ENCODE measurements at places on chromosomes 7 and 10.

DNA sequence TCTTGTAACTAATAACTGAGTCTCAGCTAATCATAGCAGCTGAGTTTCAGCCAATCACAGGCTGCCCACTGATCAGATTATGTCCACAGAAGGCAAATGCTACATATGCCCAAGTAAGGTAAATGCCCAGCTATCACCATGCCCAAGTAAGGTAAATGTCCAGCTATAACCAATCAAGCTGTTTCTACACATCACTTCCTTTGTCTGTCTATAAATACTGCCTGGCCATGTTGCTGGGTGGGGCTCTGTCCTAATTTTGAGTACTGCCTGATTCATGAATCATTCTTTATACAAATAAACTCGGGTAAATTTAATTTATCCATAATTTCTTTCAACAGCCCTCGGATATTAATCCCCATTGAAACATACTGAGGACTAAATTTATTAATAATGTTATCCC lies 312.4 kb downstream of the CACNA2D1 start:
- no peak for DNase-seq

GRCh38 chr10:37762287-37762686 lies 95.1 kb downstream of the ZNF248 start:
- DNase-seq: no peak

DNA sequence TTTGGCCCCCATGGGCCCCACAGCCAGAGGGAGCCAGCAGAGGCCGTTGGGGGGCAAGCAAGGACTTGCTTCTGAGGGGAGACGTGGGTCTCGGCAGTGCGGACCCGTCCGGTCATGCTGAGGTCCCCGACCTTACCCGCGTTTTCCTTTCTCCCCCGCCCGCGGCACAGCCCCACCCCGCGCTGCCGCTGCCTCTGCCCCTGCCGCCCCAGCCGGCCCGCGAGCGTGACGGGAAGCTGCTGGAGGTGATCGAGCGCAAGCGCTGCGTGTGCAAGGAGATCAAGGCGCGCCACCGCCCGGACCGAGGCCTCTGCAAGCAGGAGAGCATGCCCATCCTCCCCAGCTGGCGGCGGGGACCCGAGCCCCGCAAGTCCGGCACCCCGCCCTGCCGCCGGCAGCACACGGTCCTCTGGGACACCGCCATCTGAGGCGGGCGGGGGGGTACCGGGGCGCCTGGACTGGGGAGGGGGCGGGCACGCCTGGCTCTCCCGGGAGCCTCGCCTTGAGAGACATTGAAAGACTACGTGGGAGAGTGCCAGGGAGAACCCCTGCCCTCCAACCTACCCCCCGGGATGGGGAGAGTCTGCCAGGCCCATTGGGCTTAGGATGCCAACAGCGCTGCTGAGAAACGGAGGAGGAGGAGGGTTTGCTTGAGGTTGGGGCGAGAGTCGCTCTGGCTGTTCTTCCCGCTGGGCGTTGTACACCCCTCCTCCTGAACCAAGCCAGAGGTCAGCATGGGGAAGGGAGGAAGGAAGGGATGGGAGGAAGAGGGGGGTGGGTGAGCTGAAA lies 9.9 kb downstream of the NYAP1 start:
- peak; percentile 50 for DNase-seq

GRCh38 chr7:118183428-118183785 lies 557 bp upstream of the LSM8 start:
- DNase-seq: no peak

GRCh38 chr10:43436291-43437140 lies at the start of gene ZNF487:
TSS of gene ZNF487 (plus strand) at chr10:43437111. CDS start at chr10:43475814, 38,703 bp downstream.
- DNase-seq: peak; percentile 72

DNA sequence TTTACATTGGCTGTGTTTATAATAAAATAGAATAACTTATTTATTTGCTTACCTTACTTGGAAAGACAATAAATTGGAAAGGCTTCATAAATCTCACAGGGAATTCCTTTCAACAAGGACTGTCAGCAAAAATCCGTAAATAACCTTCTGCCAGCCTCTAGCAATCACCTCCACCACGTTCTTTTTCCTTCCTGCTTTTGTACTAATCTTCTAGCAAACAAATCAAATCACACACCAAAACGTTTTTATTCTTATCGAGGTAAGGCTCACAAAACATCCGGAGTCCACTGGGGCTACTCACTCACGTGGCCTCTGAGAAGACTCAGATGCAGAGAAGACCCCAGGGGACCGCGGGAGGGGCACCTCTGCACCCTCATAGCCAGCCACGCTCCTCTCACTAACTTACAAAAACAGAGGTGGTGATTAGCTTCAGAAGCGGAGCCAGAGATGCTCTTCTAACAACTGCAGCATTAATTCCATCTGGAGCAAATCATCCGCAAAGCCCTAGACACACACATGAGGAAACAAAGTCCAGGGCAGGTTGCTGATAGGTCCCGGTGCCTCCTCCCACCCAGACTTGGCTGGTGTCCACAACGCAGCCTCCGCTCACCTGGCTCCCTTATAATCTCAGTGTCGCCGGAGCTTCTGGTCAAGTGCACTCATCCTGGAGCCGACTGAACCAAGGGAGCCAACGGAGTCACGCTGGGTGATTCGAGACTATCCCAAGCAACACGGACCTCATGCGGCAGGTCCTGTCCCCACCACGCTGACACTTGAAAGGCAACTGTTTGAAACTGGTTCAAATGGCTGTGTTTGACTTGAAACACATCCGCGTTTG lies 22.5 kb downstream of the CTBP2 start:
- DNase-seq: no peak

DNA sequence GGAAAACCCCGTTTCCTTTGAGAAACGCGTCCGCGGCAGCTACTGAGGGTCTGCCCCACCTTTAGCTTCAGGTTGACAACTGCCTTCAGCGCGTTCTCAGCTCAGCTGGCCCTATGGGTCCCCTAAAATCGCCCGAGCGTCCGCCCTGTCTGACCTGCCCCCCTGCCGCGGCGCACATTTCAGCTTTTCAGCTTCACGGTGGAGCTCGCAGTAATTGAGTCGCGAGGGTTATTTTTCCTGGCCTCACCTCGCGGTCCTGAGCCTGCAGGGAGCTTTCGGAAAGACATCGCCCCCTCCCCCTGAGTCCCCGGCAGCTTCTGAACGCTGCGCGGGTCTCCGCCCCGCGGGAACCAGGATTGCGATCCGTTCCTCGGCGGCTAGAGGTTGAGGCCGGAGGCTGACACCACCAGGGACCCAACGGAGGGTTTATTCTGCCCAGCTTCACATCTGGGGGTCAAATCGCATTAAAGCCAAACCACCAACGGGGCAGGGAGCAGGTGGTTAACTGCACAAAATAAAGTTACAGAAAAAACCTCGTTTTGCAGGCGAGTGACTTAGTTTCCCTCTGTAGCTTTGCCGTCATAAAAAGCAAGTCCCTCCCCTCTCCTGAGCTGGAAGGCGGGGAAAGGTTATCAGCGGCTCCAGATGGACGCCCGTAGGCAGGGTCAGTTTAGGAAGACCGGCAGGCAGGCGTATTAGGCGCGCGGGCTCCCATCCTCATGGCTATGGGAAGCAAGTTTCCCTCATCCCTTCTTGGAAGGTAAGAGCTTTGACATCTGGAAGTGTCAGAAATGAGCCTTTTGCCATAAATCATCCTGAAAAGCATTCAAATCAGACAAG lies 11.0 kb downstream of the TWIST1 start:
- DNase-seq: no peak

DNA sequence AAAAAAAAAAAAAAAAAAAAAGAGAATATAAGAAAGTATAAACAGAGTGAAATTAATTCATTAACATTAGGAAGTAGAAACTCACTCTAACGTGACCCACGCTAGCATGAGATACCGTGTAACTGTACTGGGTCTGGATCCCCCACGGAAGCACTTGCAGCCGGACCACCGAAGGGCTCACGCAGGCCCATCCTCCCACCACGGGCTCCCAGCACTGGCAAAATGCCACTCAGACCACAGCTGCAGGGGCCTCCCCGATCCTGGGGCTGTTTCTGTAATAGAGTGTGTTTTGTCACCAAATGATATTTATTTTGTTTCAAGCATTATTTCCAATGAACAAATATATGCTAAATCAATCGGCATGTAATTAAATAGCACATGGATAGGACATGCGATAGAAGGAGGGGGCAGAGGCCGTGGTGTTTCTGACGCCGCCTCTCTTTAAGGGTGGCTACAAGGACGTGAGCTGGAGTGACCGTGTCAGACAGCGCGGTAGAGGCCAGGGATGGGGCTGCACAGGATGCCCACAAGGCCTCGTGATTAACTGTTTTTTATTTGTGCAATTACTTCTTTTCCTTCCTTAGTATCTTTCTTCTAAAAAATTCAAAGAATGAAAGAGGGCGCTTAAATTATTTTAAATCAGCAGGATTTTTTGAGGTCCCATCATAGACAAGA lies 568.5 kb downstream of the PTPRN2 start:
- DNase-seq: no peak

- no peak for DNase-seq
These were observed 14.5 kb upstream of the PAX2 start for GRCh38 chr10:100730725-100731406.

DNA sequence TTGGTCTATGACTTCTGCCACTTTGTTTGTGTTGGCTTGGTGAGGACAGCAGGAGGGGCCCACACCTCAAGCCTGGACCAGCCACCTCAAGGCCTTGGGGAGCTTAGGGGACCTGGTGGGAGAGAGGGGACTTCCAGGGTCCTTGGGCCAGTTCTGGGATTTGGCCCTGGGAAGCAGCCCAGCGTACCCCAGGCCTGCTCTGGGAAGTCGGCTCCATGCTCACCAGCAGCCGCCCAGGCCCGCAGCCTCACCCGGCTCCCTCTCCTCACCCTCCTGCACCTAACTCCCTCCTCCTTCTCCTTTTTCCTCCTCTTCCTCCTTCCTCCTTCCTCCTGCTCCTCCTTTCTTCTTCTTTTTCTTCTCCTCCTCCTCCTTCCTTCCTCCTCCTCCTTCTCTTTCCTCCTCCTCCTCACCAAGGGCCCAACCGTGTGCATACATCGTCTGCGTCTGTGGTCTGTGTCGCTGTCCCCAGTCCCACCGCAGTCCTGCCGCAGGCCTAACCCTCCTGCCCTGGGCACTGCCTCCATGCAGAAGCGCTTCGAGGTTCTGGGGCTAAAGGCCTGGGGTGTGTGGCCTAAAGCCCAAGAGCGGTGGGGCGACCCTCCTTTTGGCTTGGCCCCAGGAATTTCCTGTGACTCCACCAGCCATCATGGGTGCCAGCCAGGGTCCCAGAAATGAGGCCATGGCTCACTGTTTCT lies 5.3 kb downstream of the EN2 start:
- no peak for DNase-seq

- DNase-seq: no peak
These were observed 67.8 kb downstream of the CTBP2 start for GRCh38 chr10:125092564-125093031.

- DNase-seq: no peak
These were observed 770.6 kb downstream of the CCSER2 start for GRCh38 chr10:85098835-85099521.

- no peak for DNase-seq
These were observed 21.3 kb downstream of the AVL9 start for GRCh38 chr7:32516551-32517100.

DNA sequence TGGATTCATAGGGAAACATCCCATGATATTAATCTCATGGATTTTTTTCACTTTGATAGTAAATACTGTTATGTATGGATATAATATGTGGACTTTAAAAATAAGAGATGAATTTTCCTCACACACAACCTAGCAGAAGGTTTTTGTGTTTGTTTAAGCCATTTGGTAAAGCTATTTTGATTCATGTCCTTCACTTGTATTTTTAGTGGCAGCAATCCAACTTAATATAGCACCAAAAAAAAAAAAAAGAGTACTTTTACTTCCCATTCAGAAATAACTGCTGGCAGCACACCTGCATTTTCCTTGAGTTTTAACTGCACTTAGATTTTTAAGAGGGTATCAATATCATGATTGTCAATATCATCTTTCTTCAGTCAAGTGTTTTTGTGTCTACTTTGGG lies 60.0 kb downstream of the MCMBP start:
- DNase-seq: no peak

- DNase-seq: peak; percentile 10
These were observed 75.7 kb upstream of the CCDC71L start for GRCh38 chr7:106736508-106737201.

GRCh38 chr7:112453505-112454171 lies 3.4 kb downstream of the IFRD1 start:
- DNase-seq: no peak

DNA sequence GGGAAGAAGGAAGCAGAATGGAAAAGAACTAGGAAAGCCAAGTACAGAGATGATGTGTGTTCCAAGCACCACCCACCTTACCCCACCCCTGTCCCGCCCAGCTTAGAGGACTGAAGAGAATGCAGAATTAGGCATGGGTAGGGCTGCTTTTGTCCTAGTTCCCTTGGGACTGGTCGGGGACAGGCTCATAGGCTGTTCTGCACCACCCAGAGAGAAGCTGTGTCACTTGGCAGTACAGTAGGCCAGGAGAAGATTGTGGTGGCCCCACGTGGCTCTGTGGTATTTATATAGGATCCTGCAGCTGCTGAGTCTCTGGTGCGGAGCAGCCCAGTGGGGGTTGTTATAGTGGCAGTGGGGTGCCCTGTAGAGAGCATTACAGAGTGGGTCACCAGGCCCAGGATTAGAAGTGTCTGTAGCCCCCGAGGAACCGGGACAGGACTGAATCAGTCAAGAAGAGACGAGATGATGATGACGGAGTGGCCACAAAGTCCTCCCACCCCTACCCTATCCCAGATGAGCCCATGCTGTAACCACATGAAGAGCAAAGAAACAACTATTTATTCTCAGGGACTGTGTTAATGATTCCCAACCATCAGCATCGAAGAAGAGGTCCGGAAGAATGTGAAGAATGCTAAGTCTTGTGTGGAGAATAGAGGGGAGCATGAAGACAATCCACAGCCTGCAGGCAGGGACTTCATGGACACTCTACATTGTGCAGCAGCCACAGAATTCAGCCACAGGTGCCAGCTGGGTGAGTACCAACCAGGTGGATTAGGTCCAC lies 88.9 kb downstream of the C1GALT1 start:
- DNase-seq: no peak

DNA sequence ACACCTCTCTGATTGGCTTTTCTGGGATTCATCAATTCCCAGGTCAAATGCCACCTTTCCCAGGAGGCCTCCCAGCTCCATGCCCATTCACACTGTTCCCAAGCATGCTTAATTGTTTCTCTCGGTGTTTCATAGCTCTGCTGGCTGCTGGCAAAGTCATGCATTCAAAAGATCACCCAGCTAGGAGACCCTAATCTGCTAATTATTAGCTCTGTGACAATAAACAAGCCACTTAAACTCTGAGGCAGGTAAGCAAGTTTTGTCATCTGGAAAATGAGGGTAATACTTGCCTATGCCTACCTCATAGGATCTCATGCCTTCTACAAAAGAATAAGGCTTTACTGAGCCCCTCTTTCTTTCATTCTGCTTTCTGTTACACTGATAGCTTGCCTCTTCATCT lies 828 bp upstream of the KEL start:
- DNase-seq: no peak

DNA sequence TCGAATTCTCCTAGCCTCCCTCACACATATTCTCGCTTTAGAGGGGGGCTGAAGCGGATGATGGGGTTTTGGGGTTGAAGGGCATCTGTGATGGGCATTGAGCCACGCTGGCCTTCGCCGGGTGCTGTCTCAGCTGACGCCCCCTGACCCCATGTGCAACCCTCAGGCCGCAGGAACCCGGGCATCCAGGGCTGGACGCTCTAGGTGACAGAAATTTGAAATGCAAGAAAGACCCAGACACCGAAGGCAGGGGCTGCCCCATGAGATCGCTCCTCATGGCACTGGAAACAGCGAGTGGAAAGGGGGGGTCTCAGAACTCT lies 664 bp upstream of the C10orf88 start:
- no peak for DNase-seq

GRCh38 chr7:98724591-98724990 lies 107.5 kb downstream of the NPTX2 start:
- DNase-seq: no peak

GRCh38 chr10:26556748-26557640 lies 118.9 kb downstream of the APBB1IP start:
- DNase-seq: no peak
